ENCODE measurements at places on chromosomes 12 and 14.
A peak's percentile ranks its signal among the peaks of the same experiment; 100 is the strongest.

DNA sequence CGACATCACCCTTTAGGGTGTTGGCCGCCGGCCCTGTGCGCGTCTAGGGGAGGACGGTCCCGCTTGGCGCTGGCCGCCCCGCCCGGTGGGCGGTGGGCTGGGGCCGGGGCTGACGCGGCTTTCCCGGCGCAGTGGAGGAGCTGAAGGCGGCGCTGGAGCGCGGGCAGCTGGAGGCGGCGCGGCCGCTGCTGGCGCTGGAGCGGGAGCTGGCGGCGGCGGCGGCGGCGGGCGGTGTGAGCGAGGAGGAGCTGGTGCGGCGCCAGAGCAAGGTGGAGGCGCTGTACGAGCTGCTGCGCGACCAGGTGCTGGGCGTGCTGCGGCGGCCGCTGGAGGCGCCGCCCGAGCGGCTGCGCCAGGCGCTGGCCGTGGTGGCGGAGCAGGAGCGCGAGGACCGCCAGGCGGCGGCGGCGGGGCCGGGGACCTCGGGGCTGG is 3.6 kb downstream of the TNFAIP2 start:
- DNase-seq = no peak

GRCh38 chr14:68407285-68407684 is 385.6 kb downstream of the ZFP36L1 start:
- no peak for DNase-seq

GRCh38 chr14:68863610-68864360 is 70.9 kb upstream of the ZFP36L1 start:
- no peak for DNase-seq

DNA sequence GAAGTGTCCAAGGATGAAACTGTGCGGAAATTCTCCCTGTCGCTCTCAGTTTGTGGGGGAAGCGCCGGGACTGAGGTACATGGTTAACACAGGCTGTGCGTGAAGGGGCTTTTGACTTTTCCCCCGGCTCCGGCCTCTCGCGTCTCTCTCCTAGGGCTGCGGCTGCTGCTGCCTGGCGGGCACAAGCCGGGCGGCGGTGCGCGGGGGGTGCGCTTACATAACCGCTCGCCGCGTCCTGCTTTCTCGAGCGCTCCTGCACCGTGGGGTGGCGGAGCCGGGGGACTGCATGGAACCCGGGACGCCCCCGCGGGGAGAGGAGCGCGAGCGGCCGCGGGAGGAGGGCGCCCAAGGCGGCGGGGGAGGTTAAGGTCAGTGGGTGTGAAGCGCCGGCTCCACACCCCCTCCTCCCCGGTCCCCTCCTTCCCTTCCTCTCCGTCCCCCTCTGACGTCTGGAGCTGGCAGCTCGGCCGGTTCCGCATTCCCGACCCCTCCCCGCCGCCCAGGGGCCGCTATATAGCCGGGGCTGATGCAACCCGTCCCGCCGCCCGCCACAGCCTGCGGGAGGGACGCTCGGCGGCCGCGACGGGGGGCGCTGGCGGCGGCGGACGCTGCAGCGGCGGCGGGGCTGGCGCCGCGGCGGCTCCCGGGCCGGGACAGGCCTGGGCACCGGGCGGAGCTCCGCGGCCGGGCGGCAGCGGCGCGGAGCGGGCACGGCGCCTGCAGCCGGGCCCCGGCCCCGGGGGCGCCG is at the start of gene JDP2:
Gene JDP2, plus strand, starts transcription at position 541 of the 748 bp plus-strand sequence. CDS start 9,899 bp downstream, outside the sequence.
- DNase-seq = peak; percentile 58

DNA sequence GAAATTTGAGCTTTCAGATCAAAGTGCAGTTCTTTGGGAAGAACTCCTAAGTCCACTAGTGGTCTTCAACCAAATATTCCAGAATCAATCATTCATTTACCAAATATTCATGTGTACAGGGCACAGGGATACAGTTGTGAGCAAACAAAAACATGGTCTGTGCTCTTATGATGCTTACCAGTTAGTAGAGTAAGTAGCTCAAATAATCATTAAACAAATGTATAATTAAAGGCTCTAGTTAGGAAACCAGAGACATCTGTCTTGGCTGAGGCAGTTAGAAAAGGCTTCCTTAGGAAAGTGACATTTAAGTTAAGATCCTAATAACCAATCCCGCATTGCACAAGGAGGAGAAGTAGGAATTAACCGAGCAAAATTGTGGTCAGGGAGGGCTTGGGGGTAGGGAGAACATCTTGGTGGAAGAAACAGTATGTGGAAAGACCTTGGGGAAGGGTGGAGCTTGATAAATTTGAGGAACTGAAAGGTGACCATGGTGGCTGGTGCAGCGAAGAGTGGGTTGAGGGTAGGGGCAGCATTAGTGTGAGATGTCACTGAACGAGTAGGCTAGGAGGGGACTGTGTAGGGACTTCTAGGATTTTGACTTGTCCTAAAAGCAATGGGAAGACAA is 40.0 kb downstream of the PEBP1 start:
- no peak for DNase-seq

- DNase-seq = peak; percentile 17
These were observed 16.8 kb downstream of the GALNT6 start for GRCh38 chr12:51374361-51374760.

DNA sequence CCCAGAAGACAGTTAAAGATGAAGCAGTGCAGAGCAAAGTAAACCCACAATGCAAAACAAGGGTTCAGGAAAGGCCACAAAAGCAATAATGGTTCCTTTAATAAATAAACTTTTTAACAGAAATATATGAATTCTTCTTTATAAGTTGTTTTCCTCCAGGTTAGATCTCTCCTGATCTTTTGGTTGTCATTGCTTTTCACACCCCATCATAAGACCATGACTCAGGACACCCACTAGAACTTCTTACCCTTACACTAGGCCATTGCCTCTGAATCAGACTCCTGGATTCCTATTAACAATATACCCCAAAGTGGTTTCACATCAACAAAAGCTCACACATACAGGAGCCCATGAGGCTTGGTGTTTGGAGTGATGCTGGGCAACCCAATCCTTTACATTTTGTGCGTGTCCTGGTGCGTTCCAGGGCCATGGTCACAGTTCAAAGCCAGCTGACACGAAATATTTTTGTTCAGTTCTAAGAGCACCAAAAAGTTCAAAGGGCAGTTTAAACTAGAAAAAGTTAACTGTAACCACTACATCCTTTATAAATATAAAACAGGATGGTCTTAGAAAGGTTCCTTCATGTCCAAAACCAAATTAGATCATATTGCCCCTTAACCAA is 187.0 kb downstream of the EPS8 start:
- DNase-seq = peak; percentile 45

DNA sequence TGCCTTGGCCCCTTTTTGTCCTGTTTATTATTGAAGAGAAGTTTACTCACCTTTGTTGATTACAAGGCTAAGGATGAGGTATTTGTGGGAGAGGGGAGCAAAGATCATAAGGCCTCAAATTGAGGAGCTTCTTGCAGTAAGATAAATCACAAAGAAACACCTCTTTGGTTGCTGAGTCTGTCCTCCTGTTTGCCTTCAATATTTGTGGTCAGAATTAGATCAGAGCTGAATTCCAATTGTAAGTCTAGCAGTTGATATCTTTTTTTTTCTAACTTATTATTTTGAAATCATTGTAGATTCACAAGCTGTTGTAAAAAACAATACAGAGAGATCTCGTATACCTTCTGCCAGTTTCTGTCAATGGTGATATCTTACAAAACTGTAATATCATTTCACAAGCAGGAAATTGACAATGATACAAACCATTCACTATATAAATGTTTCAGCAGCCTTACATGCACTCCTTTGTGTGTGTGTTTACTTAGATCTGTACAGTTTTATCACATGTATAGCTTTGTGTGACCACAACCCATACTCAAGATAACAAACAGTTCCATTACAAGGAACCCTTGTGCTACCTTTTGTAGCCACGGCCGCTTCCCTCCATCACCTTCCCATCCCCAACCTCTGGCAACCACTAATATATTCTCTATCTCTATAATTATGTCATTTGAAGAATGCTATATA is 97.4 kb downstream of the KICS2 start:
- DNase-seq = no peak

- DNase-seq = no peak
These were observed 310.0 kb downstream of the ZFP36L1 start for GRCh38 chr14:68482772-68483395.

DNA sequence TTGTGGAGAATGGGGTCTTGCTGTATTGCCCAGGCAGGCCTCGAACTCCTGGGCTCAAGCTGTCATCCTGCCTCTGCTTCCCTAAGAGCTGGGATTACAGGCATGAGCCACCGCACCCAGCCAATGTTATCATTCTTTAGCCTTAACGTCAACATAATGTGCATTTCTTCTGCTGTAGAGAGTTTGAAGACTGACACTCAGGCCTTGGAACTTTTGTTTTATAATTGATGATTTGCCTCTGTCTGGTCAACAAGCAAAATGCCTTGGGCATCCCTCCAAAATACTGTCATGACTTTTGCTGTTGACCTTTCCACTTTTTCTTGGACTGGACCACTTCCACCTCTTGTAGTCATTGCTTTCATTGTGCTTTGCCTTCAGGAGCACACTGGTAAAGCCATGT is 29.0 kb downstream of the FAM234B start:
- DNase-seq = no peak

- DNase-seq = peak; percentile 46
These were observed 27.7 kb downstream of the CLMN start for GRCh38 chr14:95291859-95292542.

DNA sequence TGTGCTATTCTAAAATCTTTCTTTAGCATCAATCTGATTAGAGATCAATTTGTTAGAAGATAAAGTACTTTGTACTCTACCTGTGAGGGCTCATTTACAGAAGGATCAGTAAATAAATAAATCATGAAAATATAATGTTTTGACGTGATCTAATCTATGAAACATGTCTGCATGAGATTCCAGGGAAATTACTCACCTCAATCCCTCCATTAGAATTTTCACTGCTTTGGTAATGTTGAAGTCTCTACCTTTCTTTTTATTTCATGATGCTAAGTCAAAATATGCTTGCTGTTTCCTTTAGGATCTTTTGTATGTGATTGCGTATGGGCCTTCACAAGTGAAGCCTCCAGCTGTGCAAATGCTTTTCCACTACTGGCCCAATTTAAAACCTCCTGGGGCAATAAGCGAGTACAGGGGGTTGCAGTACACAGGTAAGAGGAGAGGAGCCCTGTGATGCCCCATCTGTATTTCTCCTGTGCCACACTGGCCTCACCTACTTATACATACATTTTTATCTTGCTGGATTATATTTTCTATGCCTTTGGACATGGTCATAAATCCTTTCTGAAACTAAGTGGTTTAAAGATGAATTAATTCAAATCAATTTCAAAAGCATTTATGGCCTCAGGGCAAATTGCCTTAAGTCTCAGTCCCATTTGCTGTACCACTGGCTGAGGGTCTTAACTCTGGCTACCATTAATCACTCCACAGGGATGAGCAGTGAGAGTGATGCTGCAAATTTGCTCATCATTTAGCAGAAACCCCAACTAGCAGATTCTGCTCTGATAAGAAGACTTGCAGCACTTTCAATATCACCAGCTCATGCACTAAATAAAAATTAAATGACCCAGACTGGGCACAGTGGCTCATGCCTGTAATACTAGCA is 66.4 kb downstream of the UNC79 start:
- no peak for DNase-seq

DNA sequence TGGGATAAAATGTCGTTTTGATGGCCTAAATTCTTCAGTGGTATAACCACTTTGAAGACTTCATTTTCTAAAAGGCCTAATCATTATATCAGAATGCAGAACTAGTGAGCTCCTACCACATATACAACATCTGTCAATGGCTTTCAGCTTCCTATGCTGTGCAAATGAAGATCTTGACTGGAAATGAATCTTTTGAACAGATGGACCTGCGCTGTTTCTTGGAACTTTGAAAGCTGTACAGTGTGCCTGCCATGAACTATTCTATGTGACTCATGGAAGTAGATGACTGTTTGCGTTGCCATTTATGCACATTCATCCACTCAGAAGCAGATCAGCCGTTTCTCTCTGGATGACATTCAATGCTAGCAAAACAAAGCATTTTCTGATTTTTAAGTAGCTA is 542.2 kb upstream of the USP15 start:
- DNase-seq = no peak

- DNase-seq = peak; percentile 19
These were observed 605 bp downstream of the ANKRD52 start for GRCh38 chr12:56257491-56258067.

DNA sequence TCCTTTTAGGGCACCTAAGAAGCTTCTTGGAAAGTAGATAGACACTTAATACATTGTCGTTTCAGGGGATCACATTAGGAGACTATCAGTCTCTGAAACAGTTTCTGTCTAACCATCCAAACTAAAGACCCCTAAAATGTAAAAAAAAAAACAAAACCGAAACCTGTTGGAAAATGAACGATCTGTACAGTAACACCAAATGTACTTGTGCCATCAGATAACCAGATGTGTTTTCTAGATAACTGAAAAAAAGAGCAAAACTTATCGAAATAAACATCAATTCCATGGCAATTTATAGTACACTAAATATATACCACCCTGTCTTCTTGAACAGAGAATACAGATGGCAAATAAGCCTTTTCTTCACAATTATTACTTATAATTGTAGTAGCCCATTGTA is 2.1 kb downstream of the LDHB start:
- no peak for DNase-seq

GRCh38 chr14:106586098-106586704 is 1059.8 kb downstream of the TMEM121 start:
- no peak for DNase-seq

GRCh38 chr12:93434256-93434865 is 7.4 kb downstream of the UBE2N start:
- DNase-seq = no peak

- DNase-seq = peak; percentile 89
These were observed 67.2 kb downstream of the PTPRR start for GRCh38 chr12:70853326-70853725.

- no peak for DNase-seq
These were observed 504 bp downstream of the WNT5B start for GRCh38 chr12:1629338-1630132.

DNA sequence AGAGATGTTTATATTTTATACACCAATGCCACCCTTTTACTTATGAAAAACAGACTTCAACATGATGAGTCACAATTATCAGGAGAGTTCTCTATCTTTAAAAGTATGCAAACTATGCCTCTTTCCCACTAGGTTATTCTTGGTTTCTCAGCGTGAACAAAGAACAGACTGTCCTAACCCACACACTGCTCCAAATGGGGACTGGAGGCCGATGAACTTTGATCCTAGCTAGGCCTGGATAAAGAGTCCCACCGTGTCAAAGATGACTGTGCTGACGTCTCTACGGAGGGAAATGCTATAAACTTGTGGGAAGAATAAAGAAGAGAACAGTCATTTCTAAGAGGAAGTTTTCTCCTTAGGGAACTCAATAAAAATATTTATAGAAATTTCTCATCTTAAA is 160.1 kb downstream of the EPS8 start:
- peak; percentile 98 for DNase-seq

GRCh38 chr12:74689071-74689655 is 151.5 kb downstream of the ATXN7L3B start:
- DNase-seq = peak; percentile 45

DNA sequence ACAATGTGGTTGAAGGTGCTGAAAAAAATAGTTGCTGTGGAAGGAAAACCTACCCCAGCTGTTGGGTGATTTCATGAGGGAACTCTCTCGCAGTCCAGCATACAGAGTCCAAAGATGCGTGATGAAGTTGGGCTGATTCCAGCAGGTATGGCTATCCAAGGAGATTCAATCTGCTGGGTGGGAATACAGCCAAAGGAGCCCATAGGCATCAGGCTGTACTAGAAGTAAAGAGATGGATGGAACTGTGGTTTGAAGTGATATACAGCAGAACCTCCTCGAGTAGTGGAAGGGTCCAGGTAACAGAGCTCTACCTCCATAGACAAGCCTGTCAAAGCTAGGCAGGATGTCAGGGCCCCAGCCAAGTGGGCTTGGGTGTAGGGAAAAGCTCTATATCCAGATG is 11.5 kb upstream of the TMTC2 start:
- no peak for DNase-seq

All from HCEC 1CT (cell line).